NCI-H1105 treated with DMSO at 0.1 percent for 48 hours (cell line): ENCODE measurements at places on chromosomes 13 and 19.

GRCh38 chr13:26539738-26540292 lies 17.7 kb upstream of the WASF3 start:
- DNase-seq: no peak

GRCh38 chr13:24834902-24835510 lies 71.0 kb downstream of the RNF17 start:
- peak; percentile 25 for DNase-seq

- peak; percentile 29 for DNase-seq
These were observed at the start of gene SH2D3A for GRCh38 chr19:6767357-6768235. TSS of gene SH2D3A (minus strand) at chr19:6767435. CDS start at chr19:6763748, 3,687 bp downstream.

DNA sequence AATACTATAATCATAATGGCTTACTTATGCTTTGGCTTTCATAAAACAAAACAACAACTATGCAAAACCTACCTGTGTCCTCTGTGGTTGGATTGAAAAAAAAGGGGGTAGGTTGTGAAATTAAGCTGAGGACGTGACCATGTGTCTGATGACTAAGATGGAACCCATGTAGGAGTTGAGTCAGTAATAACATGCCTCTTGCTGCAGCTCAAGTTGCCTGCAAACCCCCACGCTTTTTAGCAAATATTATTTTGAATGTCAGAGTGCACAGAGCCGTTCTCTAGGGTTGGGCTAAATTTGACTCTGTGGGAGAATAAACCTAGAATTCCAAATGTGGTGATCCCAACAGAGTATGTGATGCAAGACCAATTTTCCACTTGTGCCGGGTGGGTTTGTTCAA lies 209.3 kb downstream of the KCNRG start:
- no peak for DNase-seq

DNA sequence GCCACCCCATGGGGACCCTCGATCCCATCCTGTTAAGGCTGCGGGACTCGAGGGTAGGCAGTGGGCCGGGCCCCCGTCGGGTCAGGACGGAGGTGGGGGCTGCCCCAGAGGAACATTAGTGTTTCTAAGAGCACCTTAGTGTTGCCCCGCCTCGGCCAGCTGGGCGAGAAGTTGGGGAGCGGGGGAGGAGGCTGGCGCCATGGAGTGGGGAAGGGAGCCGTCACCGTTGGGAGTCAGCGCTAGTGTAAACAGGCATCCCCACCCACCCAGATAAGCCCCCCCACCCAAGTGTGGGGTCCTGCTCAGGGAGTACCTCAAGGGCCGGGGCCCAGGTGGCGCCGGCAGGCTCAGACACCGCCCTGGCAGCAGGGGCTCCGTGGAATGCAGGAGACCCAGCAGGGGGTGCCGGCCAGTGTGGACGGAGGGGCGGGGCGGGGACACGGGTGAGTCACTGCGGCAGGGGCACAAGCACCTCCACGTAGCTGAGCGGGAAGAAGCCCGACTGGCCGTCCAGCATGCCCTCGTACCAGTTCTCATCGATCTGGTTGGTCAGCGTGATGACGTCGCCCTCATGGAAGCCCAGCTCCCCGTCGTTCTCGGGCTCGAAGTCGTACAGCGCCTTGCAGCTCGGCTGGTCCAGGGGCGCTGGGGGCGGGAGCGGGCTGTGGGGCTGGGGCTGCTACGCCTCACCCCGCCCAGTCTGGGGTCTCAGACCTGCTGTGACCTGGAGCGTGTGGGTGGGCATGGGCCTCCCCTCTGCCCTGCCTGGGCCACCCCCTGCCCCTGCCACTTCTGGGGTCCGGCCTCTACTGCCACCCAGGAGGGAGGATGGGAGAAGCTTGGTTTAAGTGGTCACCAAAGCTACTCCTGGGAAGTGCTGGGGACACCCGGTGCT lies 18.0 kb downstream of the MPND start:
- DNase-seq: no peak

GRCh38 chr13:79190932-79191331 lies 215.1 kb downstream of the RBM26 start:
- DNase-seq: no peak

GRCh38 chr19:14146789-14147216 lies 10.4 kb upstream of the ASF1B start:
- no peak for DNase-seq

- no peak for DNase-seq
These were observed 76.2 kb downstream of the FOXO1 start for GRCh38 chr13:40590112-40590862.

GRCh38 chr13:52947921-52948373 lies 80.7 kb upstream of the OLFM4 start:
- DNase-seq: no peak

DNA sequence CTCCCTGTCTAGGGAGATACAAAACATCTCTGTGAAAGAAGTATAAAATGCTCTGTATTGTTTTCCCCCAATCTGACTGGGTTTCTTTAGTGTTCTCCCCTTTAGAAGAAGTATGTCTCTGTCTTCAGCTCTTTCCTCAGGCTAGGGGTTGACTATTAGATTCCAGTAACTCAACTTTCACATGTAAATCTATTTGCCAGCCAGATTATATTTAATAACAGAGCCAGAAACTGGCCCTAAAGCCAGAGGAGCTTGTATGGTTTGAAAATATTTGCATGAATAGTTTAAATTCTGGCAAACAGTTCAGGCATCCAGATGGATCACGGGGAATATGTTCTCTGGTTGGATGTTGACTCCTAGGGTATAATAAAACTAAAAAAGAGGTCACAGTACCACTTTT lies 22.3 kb upstream of the CYSLTR2 start:
- no peak for DNase-seq

- peak; percentile 20 for DNase-seq
These were observed 13.2 kb downstream of the RASA3 start for GRCh38 chr13:114119196-114119595.

GRCh38 chr19:10646456-10647159 lies 7.5 kb upstream of the ILF3 start:
- no peak for DNase-seq

DNA sequence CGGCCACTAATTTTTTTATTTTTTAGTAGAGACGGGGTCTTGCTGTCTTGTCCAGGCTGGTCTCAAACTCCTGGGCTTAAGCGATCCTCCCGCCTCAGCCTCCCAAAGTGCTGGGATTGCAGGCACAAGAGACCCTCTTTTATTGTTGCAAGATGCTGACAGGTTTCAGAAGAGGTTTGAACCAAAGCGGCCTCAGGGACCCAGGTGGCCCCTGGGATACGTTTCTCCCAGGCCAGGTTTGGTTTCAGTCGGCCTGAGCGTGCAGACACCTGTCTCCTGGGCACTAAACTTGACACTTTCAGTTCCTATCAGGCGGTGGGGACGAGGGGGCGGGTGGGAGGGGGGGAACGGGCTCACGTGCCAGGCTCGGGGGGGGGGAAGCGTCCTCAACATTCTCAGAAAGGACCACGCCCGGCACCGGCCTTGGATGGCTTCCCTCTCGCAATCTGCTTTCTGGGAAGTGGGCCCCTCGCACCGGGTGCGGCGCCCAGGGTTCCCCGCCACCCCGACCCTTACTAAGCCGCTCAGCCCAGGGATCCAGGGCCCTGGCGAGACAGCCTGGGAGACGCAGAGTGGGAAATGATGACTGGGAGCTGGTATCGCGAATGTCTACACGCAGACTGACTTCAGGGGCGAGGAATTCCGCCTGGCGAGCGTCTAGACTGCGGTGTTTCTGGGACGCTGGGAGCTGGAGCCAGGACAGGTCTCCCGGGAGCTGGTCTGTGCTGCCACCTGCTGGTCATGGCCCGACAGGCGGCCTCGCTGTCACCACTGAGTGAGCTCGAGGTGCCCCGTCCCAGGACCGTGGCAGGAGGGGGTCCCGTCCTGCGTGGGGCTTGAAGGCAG lies 91.6 kb downstream of the GNG7 start:
- DNase-seq: peak; percentile 78

- DNase-seq: no peak
These were observed 24.4 kb downstream of the LTBP4 start for GRCh38 chr19:40625406-40626120.

DNA sequence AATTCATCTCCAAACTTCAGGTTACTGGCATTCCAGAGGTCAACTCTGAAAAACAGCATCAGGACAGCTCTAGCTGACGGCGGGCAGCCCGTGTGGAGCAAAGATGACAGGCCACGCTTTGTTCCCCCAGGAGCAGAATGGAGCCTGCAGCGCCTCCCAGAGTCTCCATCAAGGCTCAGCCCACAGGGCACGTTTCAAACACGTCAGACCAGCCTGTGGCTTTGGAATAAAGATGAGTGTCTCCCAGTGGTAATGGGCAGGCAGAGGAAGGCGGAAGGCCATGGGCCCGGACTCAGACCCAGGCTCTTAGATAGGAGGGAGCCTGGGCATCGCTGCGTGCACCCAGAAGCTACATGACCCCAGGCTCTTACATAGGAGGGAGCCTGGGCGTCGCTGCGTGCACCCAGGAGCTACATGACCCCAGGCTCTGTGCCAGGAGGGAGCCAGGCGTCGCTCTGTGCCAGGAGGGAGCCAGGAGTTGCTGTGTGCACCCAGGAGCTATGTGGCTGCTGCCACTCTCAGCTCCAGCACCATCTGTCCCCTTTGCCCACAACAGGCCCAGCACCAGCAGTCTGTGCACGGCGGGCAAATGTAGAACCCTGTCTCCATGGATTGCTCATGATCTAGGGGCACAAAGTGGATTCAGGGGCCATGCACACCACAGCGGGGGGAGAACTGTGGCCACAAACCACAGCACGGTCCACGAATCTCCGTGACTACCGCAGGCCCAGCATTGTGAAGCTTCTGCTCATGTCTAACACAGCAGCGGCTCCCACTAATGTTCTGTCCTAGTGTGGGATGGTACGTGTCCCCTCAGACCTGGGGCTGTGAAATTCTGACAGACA lies 47.8 kb upstream of the C13orf46 start:
- no peak for DNase-seq
